ENCODE measurements at places on chromosomes 2 and 18. TPM values are rescaled to one million over a fixed set of nuclear protein-coding genes. Genes with fewer than 3 reads are reported as not detected.

- H3K4me3 ChIP-seq, result no peak overlapping the region
- H3K27me3 ChIP-seq, result no peaks in the 10 kb centered on the region
- H3K36me3 ChIP-seq, result no peaks in the 10 kb centered on the region
- no peak for DNase-seq
These were observed 36.0 kb downstream of the SMAD7 start for GRCh38 chr18:48914581-48915251.

- no peaks in the 10 kb centered on the region for H3K27me3 ChIP-seq
- H3K27ac ChIP-seq, result no peak overlapping the region
- H3K4me1 ChIP-seq, result no peaks in the 10 kb centered on the region
- H3K4me3 ChIP-seq, result no peak overlapping the region
- no peaks in the 10 kb centered on the region for H3K36me3 ChIP-seq
These were observed 27.2 kb upstream of the MYCN start for GRCh38 chr2:15913146-15913545.

- no peaks in the 10 kb centered on the region for H3K36me3 ChIP-seq
- H3K4me1 ChIP-seq, result no peaks in the 10 kb centered on the region
- H3K4me3 ChIP-seq, result no peak overlapping the region
- no peak overlapping the region for H3K27ac ChIP-seq
These were observed 35.8 kb upstream of the ZNF804A start for GRCh38 chr2:184562532-184562931.

Gene RAB6C
- not detected for total RNA-seq
